ENCODE measurements at places on chromosomes 3 and 15.

- DNase-seq: no peak
Observed at GRCh38 chr3:13857702-13858380, 22.0 kb downstream of the WNT7A start.

GRCh38 chr3:64956711-64957325 is 269.0 kb upstream of the ADAMTS9 start:
- no peak for DNase-seq

- DNase-seq: no peak
Observed at GRCh38 chr3:14404631-14405359, 2.4 kb downstream of the SLC6A6 start.

DNA sequence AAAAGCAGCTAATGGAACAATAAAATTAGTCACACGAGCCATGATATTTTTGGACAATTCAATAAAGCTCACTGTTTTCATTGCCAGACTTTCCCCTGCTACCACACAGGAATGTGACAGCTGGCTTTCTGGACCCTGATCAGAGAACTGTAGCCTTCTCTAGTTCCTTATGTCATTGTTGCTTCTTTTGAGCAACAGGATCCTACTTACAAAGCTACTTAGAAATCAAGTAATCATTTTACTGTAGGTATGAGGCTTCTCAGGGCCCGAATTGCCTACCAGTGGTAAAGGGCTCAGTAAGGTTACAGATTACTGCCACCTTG is 94.3 kb upstream of the AADACL2 start:
- no peak for DNase-seq
